ENCODE measurements at places on chromosomes 2 and 18.

DNA sequence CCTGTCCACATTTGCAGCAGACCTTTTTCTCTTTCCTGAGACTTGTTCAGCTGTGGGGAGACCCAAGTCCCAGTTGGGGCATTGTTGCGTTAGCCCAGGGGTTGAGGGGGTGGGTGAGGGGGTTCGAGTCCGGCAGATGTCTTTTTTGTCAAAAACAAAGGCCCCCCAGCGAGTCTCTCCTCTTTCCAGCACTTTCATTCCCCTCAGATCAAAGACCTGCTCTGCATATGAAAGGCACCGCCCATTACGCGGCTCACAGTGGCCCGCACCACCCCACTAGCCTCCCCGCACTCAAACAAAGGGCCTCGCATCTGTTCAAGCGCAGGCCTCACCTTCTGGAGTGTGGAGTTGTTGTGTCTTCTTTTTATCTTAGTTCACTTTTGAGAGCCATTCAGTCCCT, 25.2 kb downstream of the TRABD2A start:
- DNase-seq: no peak

- DNase-seq: no peak
These were observed 18.0 kb downstream of the NAB1 start for GRCh38 chr2:190666895-190667294.

GRCh38 chr18:70469916-70470315, 181.1 kb downstream of the SOCS6 start:
- DNase-seq: no peak

GRCh38 chr2:108129636-108130035, 110.1 kb upstream of the SULT1C3 start:
- DNase-seq: no peak

DNA sequence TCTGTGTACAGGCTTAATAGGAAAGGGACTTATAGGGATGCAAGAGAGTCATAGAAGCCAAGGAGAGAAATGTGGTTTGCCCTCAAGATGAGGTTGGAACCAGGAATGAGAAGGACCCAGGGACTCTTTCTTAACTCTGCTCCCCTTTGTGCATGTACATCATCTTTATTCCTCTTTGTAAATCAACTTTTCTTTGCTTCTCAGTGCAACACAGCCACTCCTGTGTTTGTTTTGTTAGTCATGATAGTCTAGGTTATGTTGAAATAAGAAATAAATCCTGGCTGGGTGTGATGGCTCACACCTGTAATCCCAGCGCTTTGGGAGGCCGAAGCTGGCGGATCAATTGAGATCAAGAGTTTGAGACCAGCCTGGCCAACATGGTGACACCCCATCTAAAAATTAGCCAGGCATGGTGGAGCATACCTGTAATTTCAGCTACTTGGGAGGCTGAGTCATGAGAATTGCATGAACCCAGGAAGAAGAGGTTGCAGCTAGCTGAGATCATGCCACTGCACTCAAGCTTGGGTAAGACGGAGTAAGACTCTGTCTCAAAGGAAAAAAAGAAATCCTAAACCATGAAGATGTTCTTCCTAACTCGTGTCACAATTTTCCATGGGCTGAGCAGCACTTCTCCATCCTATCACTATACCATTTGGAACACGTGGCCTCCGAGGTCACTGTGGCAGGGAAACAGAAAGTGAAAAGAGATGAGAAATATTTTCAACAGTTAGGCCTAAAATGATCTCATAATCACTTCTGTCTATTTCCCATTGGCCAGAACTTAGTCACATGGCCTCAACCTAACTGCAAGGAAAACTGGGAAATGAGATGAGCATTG, 73.0 kb upstream of the TMEM17 start:
- peak; percentile 72 for DNase-seq

GRCh38 chr18:28152354-28152753, 24.6 kb downstream of the CDH2 start:
- no peak for DNase-seq
